T47D (cell line): ENCODE measurements at places on chromosomes 4 and X.

DNA sequence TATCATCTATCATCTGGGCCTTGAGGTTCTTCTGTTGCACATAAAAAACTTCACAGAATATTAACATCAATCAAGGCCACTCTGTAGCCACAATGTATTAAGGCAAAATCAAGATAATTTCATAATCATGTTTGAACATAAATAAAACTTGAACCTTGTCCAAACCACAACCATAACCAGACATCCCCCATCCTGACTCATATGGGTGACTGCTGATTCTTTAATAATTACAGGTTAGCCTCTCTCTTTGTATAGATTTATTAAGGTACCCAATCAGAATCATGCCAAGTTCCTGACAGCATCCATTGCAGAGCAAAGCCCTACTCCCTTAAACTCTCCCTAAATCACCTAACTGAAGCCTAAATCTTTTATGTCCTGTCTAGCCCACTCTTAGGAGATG is 16.7 kb upstream of the AREG start:
- DNase-seq = no peak

- DNase-seq = no peak
Observed at GRCh38 chr4:79306795-79307194, 19.1 kb downstream of the NAA11 start.

- no peak for DNase-seq
Observed at GRCh38 chrX:106139048-106139447, 29.1 kb upstream of the PWWP3B start.

GRCh38 chr4:176334066-176334465 is 14.3 kb downstream of the SPCS3 start:
- DNase-seq = no peak

DNA sequence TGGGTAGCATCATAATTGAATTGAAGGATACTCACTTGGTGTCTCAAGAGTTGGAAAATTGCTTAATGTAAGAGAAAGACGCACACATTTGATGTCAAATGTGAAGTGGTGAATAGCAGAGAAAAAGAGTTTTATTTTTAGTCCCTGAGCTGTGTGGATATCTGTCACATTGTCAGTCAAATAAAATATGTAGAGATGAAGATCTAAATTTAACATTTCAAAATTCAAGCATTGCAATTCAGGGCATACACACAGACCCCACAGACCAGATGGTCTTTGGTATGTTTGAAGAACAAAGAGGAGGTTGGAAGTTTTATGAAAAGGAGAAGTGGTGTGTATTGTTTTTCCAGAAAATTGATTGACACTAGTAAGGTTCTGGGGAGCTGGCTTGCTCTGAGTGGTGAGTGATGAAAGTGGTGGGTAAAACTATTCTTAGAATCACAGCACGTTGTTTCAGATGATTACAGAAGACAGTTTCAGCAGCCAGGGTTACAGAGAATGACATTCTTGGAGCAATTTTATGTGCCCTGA is 44.9 kb upstream of the BBS12 start:
- no peak for DNase-seq

DNA sequence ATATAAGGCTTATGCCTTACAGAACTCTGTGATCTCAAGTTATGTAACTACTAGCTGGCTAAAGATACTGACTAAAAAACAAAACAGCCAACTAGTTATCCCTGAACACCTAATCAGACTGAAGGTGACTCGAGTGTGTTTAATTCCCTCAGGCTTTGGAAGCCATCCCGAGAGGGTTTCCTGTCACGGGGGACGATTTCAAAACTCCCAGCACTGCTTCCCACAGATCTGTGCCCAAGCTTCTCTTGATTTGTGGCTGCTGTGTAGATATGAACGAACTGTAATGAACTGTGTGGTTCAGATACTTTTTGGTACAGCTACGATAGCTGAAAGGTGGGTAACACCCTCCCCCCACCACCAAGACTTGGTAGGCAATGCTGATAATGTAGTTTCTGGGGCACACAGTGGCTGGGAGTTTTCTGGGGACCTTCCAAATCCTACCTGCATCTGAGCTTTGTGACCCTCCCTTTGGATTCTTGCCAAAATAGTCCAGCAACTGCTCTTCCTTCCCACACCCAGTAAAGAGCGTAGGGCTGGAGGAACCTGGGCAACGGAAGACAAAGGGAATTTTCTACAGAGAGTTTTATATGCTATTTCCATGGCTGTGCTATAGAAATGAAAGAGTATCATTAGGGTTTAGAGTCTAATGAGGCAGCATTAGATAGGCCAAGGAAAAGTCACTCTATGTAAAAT is 148.8 kb downstream of the MGST2 start:
- DNase-seq = no peak

- DNase-seq = no peak
Observed at GRCh38 chr4:11904846-11905739, 476.4 kb upstream of the HS3ST1 start.

DNA sequence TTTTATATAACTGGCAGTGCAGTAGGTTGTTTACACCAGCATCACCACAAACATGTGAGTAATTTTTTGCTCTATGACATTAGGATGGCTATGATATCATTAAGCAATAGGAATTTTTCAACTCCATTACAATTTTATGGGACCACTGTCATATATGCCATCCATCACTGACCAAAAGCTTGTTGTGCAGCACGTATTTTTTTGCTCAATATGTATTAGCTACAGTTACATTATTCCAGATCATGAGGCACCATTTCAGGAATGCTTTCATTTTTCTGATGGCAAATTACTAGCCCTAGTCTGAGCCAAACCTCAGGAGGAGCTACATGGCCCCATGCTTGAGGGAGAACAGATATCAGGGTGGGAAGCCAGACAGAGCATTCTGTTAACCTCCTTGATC is 56.8 kb upstream of the DCLK2 start:
- DNase-seq = no peak

- DNase-seq = no peak
Observed at GRCh38 chr4:145927030-145927429, 11.6 kb downstream of the ZNF827 start.

- no peak for DNase-seq
Observed at GRCh38 chr4:87112063-87112462, 108.4 kb downstream of the KLHL8 start.

DNA sequence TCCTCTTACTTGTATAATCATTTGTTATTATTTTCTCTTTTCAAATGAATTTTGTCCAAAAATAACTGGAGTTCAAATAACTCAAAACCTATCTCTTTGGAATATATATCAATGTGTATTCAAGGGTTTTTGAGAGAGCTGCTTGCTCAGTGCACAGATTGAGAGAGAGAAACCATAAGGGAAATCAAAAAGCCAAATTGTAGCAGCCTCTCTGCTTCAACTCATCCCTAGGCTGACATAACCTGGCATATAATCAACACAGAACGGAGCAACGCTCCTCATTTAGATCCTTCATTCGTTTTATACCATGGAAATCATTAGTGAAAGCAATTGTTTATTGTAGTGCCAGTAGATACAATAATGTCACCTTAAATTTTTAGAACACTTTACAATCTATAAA is 1.8 kb upstream of the GPM6A start:
- no peak for DNase-seq

DNA sequence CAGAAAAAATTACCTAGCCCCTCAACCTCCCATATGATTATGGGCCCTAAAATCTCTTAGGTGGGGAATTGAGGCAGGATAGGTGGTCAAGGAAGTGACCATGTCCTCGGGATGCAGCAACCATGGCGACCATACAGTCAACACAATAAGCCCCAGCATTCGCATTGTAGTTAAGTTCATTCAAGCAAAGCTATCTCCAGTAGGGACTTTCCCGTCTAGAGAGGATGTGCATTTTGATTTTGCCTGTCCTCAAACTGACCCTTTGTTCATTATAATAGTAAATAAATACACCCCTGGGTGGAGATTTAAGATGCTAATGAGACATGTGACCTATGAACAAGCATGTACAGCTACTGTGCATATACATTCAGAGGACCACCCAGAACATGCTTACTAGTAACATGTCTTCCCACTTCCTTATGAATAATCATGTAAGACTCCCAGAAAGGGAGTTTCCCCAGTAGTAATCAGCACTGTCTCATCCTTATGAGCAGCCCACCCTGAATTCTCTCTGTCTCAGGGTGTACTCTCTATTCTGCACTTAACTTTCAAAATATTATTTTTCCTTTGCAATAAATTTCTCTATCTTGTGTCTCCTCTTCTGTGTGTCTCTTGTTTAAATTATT is 74.3 kb downstream of the NUDT11 start:
- DNase-seq = no peak

- no peak for DNase-seq
Observed at GRCh38 chrX:103520386-103520785, 1.1 kb upstream of the RAB40A start.

DNA sequence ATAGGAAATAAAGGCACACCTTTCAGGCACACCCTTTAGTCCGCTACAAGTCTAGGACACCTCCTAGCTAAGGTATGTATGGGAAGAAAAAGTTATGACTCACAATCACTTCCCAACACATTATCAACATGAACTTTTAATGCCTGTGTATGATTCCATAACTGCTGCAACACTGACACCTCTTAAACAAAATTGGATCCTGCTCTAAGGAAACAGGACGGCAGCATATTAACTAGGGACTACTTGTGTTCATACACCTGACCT is 2.4 kb upstream of the PPP3CA start:
- DNase-seq = no peak

- DNase-seq = no peak
Observed at GRCh38 chr4:150974750-150975149, 40.3 kb downstream of the LRBA start.

DNA sequence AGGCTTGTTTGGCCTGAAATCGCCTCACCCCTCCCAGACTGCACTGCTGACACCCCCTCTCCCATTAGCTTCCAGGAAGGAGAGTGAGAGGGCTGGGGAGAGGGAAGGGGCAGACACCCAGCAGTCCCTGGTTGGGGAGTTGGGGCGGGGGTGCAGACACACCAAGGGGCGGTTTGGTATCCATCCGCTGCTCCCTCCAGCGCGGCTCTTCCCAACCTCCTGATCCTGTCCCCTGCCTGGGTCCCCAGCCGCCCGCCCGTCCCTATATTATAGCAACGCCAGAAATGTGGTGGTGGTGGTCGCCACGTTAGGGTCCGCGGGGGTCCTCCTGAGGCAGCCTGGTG is 24.9 kb downstream of the GPRASP3 start:
- no peak for DNase-seq

DNA sequence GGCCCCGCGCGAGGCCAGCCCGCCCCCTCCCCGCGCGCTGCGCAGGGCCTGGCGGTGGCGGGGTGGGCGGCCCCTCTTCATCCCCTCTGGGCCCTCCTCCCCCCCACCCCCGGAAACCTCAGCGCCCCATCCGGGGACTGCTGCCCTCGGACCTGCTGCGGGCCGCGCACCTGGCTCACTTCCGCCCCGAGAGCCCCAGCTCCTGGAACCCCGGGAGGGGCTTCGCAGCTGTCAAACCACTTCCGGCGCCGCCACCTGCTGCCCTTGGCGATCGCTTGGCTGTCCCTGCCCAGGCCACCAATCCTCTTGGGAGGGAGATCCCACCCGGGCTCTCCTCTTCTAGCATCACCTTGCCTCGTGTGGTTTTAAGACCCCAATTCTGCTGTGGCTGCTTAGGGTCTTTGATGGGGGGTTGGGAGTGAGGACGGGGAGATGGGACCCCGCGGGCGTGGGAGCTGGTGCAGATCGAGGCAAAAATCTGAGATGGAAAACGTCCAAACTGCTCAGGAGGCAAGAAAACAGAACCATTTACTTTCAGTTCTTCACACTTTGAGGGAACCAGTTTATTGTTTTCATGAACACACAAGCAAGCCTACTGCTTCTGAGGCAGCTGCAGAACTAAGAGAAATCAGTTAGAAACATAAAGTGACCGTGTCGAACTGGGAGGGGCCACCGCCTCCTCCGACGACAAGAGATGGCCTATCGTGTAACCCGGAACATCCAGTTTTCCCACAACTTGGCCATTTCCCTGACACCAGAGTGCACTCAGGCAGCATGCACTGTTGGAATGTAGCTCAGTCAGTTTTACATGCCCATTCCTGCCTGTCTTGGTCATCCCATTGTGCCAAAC is 754 bp downstream of the MTMR1 start:
- DNase-seq = peak; percentile 93

GRCh38 chr4:10139518-10139917 is 22.9 kb upstream of the WDR1 start:
- DNase-seq = no peak

- no peak for DNase-seq
Observed at GRCh38 chr4:143411527-143412419, 75.1 kb downstream of the GAB1 start.

GRCh38 chrX:19237901-19238300 is 105.8 kb upstream of the PDHA1 start:
- DNase-seq = no peak

DNA sequence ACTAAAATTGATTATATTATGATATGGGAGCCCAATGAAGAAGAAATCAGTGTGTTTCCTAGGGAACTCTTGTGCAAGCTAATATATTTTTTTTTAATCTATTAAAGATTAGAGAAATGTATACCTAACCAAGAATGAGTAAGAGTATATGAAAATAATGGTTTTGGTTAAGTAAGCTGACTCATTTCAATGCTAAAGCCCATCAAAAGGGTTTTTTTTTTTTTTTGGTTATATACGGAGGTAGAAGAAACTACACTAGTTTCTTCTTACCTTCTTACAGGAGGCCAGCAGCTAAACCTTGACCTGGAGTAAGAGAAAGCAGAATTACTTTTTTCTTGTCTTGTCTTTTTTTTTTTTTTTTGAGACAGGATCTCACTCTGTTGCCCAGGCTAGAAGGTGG is 27.5 kb downstream of the RUFY3 start:
- no peak for DNase-seq
